ENCODE measurements at places on chromosomes 1 and 21.

DNA sequence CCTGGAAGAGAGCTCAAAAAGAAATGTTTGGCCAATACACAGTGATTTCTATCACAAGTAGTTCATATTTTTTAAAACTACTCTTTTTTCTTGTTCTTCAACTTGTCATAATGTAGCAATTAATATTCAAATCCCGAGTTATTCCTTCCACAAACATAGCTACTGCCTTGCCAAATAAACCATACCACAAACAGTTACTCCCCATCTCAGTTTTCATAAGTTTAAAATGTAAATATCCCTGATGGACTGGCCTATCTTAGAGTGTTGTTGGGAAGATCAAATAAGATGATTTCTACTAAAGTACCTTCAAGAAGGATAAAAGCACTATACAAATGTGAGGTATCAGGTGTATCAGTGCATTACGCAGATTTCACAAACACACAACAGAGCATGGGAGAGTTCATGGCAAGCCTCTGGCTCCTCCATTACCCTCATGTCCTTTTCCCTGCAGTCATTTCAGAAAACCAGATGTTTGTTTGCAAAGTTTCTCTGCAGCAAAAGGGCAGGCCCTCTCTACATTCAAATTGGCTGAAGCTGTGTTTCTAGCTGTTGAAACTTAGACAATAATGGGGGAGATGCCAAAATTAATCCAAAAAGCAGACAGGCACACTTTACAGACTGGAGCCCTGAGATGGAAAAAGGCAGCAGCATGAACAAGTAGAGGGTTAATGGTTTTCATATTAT lies 16.1 kb downstream of the WLS start:
- DNase-seq, result no peak

- no peak for DNase-seq
Measured at GRCh38 chr21:15430023-15430422, 299.8 kb upstream of the USP25 start.

DNA sequence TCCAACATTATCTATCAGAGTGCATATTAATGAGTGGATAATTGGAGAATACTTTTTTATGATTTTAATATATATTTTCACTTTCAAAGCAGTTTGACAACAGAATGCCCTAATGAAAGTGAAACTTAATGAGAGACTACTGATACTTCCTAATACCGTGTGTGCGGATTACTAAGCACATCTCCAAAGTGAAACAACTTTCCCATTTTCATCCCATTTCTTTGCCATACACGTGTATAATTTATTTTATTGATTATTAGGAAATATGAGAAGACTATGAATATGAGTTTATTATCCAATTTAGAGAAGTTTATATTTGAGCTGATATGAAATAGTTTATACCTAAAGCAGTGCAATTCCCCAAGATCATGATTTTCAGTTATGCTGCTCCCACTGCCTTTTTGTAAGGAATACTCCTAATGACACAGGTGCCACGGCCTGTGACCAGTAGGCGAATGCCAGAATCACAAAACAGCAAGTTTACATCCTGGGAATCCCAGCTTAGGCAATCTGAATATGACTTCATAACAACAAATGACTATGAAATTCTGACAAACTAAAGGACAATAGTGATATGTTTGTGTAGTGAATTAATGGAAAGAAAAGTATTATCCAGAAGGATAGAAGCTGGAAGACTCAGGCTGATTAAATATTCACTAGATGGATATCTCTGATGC lies 202.9 kb downstream of the NCAM2 start:
- DNase-seq, result no peak

- no peak for DNase-seq
Measured at GRCh38 chr1:20302108-20302471, 11.4 kb downstream of the VWA5B1 start.

DNA sequence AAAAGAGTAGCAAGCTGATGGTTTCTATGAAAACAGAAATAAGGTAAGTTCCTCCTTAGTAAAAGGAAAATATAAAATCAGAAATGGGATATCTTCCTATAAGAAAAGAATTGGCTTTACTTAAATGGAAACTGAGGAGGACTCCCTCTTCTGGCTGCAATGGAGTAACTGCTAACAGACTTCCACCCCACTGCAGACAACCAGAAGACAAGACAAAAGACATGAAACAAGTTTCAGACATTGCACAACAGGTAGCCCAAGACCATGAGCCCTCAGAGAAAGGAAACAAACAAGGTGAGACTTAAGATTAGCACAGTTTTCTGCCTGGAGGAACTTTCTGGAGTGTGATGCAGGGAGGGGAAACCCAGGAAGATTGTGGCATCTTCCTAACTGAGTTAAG lies 17.0 kb upstream of the OLFML2B start:
- DNase-seq, result peak; percentile 59

DNA sequence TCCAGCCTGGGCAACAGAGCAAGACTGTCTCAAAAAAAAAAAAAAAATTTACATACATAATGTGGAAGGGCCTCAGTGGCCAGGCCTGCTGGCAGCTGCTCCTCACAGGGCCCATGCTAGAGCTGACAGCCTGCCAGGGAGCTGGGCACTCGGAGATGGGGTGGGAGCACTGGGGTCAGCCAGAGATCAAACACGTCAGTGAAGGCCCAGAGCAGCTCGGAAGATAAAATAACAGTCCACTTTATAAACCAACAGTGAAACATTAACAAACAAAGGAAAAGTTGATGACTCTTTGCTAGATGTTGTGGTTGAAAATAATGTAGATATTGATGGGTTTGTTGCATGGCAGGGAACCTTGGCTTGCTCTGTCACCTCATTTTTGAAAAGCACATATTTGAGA lies 42.7 kb downstream of the ATP5PF start:
- no peak for DNase-seq

- DNase-seq, result no peak
Measured at GRCh38 chr1:111469539-111469938, 4.2 kb upstream of the C1orf162 start.

DNA sequence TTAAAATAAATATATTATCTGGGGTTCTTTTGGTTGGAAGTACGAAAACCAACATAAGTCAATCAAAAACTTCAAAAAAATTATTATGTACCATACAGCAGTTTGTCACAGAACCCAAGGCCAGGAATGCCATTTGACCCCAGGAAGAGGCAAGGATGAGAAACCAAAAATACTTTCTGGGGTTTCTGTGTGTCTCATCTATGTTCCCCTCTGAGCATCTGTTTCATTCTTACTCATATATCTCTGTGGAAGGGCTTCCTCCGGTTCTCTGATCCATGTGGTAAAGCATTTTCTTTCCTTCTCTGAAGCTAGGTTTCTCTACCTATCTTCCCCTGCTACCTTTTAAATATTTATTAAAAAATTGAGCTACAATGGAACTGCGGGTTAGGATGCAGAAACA lies 9.8 kb upstream of the FCRL1 start:
- DNase-seq, result no peak

DNA sequence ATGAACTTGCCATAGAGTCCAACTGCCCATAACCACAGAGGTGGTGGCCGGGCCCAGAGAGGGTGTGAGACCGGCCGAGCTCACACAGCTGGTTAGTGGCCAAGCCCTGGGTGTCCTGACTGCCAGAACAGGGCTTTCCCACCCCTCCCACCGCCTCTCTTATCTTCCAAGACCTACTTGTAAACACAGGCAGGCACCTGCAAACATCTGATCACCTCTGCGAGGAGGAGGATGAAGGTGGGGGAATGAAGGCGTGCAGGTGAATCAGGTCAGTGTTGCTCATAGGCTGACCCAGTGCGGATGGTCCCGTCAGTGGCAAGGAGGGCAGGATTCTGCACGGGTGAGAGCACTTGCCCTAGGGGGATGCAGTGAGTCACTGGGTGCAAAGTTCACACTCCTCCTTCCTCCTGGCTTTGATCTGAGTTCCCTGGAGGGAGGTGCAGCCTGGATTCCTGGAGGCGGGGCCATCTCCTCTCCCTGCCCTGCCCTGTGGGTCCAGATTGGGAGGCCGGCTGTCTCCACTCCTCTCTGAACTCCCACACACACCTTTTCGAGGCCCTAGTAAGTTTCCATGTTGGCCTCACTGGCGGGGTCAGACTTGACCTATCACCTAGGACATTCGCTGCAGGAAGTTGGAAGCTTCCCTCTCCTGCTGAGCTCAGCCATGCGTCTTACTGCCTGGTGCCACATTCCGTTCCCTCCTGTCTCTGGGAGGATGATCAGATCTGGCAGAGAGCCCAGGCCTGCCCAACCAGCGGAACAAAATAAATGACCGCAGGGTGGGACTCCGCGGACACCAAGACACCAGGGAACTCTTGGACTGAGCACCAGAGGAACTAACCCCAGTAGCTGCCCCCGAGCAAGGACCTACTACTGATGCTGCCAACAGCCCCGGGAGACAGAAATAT lies 7.3 kb downstream of the UQCRHL start:
- peak; percentile 35 for DNase-seq

- DNase-seq, result no peak
Measured at GRCh38 chr1:108669679-108670078, 8.8 kb upstream of the HENMT1 start.

DNA sequence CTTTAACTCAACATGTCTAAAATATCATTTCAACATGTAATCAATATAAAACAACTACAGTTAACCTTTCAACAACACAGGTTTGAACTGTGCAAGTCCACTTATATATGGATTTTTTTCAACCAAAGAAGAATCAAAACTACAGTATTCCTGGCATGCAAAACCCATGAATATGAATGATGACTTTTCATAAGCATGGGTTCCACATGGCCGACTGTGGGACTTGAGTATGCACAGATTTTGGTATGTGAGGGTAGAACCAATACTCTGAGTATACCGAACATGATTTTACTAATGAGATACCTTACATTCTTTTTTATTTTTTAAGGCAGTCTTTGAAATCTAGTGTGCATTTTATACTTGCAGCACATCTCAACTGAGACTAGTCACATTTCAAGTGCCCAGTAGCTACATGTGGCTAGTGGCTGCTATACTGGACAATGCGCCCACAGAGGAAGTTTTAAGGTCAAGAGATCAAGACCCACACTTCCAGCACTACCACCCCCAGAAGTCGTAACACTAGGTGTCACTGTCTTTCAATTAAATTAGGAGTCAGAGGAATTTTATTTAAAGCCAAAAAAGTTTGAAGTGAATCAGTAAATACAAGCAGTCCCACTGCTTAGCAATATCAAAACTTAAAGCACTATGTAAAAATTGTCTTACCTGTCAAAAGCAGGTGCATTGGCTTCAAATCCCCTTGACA lies 40.0 kb downstream of the SYNJ1 start:
- peak; percentile 14 for DNase-seq

All from NB4 (cell line).